ENCODE measurements at places on chromosomes 3 and 15.

DNA sequence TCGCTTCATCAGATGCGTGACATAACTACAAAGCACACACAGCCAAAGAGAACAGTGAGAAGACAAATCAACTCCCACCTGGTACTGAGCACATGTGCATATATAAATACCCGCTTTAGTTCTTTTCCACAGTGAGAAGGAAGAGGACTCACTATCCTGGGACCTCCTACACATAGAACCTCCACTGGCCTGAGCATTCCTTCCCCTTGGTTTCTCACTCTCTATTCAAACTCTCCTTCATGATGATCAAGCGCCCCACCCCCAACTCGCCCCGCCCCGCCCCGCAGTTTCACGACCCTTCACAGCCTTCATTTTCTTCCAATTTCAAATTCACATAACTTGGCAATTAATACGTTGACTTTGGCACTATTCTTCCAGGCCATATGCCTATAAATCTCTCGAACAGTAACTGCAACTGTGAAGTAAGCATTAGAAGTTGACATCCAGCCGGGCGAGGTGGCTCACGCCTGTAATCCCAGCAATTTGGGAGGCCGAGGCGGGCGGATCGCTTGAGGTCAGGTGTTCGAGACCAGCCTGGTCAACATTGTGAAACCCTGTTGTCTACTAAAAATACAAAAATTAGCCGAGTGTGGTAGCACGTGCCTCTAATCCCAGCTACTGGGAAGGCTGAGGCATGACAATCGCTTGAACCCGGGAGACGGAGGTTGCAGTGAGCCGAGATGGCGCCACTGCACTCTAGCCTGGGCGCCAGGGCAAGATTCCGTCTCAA lies 1.1 kb downstream of the RPS17 start:
- DNase-seq, result no peak

GRCh38 chr15:38650936-38651327 lies 86.3 kb upstream of the RASGRP1 start:
- no peak for DNase-seq

- DNase-seq, result no peak
Observed at GRCh38 chr3:74107451-74107850, 482.7 kb upstream of the PDZRN3 start.

DNA sequence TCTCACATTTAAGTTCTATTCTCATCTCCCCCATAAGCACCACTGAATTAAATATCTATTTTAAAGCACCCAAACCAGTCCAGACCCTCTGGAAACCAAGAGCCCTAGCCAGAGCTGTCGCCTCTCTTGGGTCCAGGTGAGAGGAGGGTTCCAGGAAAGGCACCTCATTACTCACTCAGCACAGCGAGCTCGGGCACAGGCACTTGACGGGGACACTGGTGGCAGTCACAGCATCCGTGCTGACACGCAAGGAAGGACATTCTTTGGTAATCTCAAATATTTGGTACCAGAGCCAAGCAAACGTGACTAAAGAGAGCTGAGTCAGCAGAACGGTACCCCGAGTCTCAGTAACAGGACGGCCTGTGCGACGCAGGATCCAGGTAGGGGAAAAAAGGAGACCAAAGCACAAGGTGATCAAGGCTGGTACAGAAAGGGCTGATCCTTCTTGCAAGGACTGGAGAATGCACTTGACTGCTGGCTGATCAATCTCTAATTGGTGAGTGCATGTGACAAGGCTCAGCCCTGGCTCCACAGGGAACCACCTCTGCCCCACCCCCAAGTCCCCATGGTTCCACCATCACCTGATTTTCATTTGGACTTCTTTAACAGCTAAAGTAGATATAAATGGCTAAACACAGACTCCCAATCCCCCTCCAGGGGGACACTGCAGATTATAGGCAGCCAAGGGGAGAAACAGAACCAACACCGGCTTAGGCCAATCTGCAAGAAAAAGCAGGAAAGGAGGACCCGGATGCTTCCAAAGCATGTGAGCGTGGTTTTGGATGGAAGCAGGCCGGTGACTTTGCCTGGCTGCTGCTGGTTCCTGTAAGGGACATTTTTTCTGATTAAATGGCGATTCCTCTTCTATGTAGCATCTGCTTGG lies 61.4 kb downstream of the CHCHD6 start:
- no peak for DNase-seq

GRCh38 chr15:91413142-91413541 lies 313.1 kb downstream of the SV2B start:
- peak; percentile 20 for DNase-seq

DNA sequence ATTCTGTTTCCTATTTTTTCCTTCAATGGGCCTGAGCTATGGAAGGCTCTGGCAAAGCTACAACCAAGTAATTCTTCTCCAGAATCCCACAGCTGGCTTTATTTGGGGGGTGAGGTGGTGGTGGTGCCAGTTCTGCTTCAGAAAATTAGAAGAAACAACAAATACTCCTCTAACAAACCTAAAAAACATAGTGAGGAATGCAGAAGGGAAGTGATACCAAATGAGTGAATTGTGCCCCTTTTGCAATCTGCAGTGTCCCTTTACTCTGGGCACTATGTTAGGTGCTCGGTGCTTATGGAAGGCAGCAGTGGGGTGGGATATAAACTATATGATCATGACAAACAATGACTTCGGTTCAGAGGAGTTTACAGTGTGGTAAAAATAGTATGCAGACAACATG lies 90.4 kb upstream of the ROPN1 start:
- DNase-seq, result no peak

GRCh38 chr3:4963669-4964570 lies 15.3 kb upstream of the BHLHE40 start:
- DNase-seq, result no peak

GRCh38 chr3:136277634-136278033 lies 27.5 kb downstream of the PCCB start:
- DNase-seq, result no peak

GRCh38 chr3:32816439-32817256 lies 1.1 kb upstream of the TRIM71 start:
- peak; percentile 12 for DNase-seq

DNA sequence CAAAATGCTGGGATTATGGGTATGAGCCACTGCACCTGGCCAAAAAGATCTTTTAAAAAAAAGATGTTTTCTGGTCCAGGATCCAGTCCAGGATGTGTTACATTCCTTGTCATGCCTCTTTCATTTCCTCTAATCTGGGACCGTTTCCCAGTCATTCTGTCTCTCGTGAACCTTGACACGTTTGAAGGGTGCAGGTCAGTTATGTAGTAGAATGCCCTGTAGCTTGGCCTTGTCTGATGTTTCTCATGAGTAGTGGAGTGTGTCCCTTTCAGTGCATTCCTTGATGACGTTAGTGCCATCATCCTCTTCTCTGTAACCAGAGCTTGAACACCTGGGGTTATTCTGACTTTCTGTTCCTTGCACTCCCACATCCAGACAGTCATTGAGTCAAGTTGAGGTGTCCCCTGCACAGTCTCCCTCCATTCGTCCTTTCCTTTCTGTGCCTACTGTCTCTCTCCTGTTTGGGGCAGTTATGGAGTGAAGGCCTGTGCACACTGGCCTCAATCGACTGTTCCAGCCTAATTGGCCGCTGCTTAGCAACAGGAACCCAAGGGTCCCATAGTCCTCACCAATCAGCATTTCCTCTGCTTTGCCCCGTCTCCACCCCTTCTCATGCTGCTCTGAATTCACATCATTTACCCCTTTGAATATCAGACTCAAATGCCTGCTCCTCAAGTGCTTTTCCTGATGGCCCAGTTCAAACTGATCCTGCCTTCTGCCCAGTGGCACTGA lies 5.5 kb downstream of the FAM81A start:
- DNase-seq, result no peak

GRCh38 chr3:116809208-116809607 lies 99.6 kb downstream of the TUSC7 start:
- no peak for DNase-seq

Data from fibroblast of skin of abdomen (primary cell).